ENCODE measurements at places on chromosomes 16 and 17. TPM values are rescaled to one million over a fixed set of nuclear protein-coding genes. Genes with fewer than 3 reads are reported as not detected.
A peak's percentile ranks its signal among the peaks of the same experiment; 100 is the strongest.

DNA sequence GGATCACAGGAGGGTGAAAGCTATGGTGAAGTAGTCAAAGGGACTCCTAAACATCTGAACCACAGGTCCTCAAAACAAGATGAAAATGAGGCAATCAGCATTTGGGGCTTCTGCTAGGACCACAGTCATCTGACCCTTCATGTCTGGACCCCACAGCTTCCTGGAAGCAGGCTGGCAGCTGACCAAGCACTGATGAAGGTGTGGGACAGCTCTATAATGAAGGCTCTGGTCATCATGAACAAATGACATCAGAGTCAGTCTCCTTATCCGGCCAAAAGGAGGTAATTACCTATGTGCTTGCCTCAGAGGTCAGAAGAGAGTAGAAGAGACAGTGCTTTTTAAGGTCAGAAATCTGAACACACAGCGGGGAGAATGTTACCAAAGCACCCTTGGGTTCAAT is 101.2 kb upstream of the GNAO1 start:
- no peak for DNase-seq

DNA sequence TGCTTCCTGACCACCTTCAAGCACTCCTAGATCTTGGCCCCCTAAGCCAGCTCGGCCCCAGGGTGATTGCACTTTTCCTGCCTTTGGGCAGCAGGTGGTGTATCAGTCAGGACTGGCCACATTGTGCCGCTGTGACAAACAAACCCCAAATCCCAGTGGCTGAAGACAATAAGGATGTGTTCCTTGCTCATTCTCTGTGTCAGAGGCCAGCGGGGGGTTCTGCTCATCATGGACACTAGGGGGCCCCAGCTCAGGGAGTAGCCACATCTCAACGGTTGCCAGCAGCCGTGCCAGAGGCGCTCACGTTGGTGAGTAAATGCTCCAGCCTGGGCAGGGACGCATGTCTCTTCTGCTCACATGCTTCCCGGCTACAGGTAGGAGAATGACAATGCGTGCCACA is 60.4 kb downstream of the ZDHHC7 start:
- no peak for DNase-seq

- DNase-seq, result peak; percentile 68
Observed at GRCh38 chr17:49646391-49647255, 31.3 kb downstream of the SPOP start.

Gene KRT9
- not detected for total RNA-seq

DNA sequence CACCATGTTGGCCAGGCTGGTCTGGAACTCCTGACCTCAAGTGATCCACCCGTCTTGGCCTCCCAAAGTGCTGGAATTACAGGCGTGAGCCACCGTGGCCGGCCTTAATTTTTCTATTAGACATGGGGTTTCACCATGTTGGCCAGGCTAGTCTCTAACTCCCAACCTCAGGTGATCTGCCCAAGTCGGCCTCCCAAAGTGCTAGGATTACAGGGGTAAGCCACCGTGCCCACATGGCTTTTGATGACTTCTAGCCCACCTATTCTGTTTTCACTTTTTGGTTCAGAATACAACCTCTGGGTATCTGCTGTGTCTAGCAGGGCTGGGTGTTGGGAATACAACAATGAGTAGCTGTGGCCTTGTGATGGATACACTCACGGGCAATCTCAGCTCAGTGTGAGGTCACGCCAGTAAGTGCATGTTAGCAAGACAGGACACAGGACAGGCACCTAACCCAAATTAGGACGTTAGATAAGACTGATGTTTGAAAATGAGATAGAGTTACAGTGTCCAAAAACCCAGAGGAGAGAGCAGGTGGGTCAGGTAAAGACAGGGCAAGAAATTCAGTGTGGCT is 14.1 kb upstream of the YWHAE start:
- DNase-seq, result no peak

DNA sequence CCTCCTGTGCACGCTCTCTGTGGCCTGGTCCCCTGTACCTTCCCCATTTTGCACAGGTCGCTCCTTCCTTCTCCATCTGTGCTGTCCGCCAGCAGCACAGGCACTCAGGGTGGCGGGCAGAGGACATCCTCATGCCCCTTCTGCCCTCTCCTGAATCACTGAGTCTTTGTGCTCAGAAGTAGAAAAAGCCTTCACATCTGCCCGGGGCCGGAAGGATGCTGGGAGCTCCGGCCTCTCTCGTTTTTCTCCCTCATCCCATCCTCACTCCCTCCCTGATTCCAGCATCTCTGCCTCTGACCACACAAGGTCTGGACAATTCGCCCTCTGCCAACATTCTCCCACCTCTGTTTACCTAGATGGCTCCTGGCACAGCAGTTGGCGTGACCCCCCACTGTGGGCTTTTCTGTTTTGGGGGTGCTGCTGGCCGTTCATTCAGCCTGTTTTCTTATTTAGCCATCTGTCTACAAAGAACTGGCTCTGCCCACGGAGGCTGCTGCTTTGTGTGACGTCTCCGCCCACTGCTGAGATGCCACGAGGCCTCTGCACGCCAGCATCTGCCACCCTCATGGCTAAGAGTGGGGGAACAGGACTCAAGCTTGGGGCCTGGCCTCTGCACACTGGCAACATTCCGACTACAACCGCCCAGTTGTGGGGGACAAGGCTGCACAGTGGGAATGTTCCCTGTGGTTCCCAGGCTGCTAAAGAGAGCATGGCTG is 36.7 kb downstream of the SEC14L5 start:
- DNase-seq, result no peak

DNA sequence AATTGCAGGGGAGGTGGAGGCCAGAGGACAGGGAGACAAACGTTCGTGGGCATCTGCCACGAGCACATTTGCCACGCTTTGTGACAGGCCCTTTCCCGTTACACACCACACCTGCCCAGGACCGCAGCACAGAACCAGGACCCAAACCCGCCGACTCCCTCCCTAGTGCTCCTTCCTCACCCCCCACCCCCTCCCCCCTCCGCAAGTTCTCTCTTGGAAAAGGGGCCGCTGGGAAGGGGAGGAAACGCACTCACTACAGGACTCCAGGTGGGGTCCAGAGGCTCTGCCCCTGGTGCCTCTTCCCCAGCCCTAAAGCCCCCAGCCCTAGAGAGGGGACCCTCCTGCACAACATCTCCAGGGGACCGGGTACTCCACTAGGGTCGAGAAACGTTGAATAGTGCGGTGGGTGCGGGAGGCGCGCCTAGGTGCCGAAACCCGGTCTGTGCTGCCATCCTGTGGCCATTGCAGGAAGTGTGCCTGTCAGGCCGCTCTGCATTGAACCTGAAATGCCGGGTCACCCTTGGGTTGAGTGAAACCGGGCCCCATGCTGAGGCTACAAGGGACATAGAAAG is 21.9 kb upstream of the EIF1 start:
- DNase-seq, result peak; percentile 69

DNA sequence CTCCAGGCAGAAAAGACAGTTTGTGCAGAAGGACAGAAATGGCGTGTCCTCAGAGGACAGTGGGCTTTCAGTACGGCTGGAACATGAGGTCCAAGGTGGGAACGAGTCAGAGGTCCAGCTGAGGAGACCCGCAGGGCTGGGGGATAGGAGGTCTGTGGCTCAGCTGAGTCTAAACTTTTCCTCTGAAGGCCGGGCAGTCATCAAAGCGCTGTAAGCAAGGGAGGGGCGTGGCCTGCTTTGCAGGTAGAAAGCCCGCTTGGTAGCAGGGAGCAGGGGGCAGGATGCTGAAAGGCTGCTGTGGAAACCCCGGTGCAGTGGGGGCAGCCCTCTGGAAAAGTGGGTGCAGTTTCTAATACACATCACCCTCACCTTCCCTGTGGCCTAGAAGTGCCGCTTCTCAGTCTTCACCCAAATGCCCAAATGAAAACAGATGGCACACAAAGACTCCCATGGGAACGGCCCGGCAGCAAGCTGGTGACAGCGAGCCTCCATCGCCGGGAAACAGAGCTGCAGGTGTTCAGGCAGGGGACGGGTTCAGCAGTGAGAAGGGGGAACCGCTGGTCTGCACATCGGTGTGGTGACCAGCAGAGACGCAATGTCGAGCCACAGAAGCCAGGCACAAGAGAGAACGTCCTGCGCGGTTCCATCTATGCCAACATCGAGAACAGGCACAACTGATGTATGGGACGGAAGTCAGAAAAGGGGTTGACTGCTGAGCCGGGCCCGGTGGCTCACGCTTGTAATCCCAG is 12.2 kb upstream of the OSGIN1 start:
- DNase-seq, result no peak

DNA sequence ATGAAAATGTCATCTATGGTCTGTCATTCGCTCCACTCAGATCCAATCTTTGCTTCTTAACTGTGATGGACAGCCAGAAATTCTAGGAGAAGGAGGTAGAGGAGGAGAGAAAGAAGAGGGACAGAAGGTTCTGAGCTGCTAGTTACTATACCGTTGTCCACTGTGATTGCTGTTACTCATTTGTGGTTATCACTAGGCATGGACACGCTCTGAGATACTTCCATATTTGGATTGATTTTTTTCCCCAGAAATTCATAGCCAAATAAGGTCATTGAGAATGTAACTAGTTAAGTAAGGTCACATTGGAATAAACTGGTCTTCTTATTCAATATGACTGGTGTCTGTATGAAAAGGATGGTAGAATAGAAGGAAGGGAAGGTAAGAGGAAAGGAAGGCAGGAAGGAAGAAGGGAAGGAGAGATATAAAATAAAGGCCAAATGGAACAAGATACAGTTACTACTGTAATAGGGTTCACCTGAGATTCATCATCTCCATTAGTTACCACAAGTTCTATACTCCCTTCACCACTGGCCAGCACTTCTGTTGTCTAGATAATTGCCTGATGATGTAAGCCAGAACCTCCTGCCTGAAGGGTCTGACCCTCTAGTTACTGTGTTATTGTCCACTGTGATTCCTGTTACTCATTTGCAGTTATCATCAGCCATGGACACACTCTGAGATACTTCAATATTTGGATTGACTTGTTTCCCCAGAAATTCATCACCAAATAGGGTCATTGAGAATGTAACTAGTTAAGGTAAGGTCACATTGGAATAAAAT is 2.9 kb downstream of the KRTAP9-7 start:
- DNase-seq, result no peak

Gene KRTAP1-5
- total RNA-seq, result not detected

Gene AANAT
- not detected for total RNA-seq

Gene KRTAP3-2
- total RNA-seq, result not detected

Gene TBC1D3C
- not detected for total RNA-seq

DNA sequence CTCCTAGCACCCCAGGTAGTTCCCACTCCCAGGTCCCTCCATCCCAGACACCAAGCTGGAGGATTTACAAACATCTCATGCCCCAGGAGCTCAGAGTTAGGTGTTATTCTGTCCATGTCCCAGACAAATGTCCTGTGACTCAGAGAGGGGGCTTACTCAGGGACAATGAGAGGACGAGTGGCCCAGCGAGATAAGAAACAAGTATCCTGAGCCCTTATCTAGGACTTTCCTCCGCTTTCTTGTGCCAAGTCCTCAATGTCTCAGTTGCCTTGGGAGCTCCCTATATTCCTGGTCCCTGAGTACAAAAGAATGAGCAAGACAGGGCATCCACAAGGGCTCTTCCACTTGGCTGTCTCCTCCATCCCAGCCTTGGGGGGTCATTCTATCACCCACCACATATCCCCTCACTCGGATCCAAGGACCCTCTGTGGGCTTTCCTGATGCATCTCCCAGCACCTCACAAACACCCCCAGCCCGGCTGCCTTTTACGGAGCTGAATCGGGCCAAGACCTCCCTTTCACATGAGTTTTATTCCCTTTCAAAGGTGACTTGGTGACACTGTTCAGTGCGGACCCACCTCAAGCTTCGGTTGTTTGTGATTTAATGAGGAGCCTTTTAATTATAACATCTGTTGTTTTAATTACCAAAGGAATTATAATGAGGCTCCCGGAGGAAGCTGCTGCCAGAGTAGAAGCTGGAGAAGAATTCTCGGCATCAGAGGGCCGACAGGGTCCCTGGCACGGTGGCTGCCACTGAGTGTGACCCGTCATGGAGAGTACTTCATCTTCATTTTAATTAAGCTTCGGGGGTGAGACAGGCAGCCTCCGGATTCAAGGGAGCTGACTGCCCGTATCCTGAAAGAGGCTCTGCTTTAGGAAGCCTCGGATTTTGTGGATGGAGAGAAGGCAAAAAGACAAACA is 121.5 kb downstream of the WSCD1 start:
- no peak for DNase-seq

Gene GP1BA
- not detected for total RNA-seq

Gene MYH1
- 0.08 TPM for total RNA-seq

Gene MILR1
- total RNA-seq, result 52.5 TPM

Gene CLEC18B
- not detected for total RNA-seq

GRCh38 chr17:58829172-58829637 is 73.6 kb downstream of the PPM1E start:
- DNase-seq, result no peak

GRCh38 chr16:31129568-31130335 is 5.8 kb downstream of the PRSS8 start:
- peak; percentile 37 for DNase-seq
